NCI-H345 (cell line): ENCODE measurements at places on chromosomes 2 and 18.

DNA sequence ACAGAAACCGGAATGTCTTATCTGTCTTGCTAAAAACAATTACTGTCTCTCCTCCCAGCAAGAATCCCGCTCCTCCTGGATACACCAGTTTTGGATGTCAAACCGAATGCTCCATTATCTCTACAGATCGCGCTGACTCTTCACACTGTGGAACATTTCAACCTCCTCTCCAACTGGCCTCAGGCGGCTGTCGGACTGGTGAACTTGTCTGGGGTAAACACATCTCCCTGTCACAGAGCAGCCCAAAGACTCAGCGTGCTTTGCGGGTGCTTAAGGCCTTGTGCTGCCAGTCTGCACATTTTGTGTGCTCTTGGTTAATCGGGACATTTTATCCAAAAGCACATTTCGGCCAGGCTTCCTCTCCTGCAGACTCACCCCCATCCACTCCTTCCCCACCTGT lies 173.1 kb downstream of the ICOS start:
- DNase-seq = no peak

DNA sequence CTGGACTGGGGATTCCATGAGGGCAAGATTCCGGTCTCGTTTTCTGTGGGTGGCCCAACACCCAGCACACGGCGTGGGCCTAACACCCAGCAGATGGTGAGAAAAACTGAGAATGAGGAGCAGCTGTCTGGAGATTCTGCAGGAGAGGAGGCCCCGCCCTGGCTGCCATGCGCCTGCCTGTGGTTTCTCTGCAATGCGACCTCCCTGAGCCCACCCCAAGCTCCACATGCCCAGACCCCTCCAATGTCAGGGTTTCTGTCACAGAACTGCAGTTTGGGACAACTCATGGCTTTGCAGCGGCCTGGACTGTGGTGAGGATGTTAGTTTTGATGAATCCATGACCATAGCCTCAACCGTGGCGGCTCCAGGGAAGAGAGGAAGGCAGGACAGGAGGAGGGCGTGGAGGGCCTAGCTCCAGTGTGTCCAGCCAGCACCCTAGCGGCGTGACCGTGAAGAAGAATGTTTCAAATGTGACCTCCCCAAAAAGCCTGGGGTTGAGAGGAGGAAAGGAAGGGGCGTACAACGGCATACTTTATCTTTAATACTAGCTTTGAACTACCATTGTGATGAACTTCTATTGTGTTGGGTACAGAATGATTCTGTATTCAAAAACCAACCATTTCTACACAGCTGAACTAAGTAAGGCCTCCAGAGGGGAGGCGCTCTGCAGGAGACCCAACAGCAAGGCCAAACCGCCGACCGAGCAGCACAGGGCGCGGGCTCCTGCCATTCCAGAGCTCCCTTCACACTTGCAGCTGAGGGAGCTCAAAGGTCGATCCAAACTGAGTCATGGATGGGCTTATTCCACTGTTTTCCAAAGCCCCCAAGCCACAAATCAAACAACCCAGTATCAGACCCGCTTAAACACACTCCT lies 3.4 kb downstream of the PXDN start:
- DNase-seq = no peak

- DNase-seq = no peak
Measured at GRCh38 chr18:23231340-23232021, 96.2 kb downstream of the CABLES1 start.

DNA sequence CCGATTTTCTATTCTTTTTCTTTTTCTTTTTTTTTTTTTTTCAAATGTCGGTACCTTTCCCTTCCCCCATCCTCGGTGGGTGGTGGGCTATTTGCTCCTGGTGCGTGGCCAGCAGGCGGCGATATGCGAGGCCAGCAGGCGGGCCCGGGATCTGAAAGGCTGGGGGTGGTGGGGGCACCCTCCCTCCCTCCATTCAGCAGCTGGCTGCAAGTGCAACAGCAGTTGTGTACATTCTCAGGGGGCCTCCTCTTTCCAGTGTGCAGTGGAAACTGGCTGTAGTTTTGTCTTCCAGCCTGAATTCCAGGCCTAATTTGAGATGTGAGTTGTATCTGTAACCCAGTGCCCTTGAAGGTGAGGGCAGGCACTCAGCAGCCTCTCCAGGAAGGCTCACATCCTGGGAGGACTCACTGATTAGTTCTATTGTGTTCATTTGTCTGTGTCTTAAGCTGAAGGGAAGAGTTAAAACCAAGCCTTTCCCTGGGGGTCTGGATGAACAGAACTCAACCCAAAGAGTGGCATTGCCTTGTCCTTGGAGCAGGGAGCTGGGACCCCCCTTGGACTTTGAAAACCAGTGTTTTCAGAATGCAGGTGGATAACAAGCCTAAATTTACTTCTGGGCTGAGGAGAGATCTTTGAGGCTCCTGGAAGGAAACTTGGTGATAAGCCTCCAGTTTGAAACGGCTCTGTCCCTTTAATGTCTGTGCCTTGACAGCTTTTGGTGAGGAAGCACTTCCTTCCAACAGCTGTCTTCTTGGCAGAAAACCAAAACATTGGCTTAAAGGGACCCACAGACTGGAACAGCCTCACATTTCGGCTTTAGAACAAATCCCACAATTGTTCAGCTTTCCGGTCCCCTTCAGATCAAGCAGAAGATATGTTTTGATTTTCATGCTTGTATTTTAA lies 3.3 kb downstream of the MYCN start:
- peak; percentile 46 for DNase-seq

DNA sequence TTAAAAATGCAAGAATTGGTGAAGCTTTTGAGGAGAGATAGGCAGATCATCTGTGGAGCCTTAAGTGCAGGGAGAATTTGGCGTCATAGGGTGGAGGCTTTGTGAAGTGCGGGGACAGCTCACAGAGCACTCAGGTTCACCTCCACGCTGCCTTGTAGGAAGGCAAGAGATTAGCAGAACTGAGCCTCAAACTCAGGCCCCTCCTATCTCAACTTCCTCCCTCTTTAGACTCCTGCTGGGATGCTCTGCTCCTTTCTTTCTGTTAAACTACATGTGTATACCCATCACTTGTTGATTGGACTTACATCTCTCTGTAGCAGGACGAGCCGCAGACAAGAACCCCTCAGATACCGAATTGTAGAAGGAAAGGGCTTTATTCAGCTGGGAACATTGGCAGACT lies 422.2 kb downstream of the SETBP1 start:
- no peak for DNase-seq

GRCh38 chr2:47799031-47799609 lies 16.2 kb downstream of the MSH6 start:
- DNase-seq = no peak

DNA sequence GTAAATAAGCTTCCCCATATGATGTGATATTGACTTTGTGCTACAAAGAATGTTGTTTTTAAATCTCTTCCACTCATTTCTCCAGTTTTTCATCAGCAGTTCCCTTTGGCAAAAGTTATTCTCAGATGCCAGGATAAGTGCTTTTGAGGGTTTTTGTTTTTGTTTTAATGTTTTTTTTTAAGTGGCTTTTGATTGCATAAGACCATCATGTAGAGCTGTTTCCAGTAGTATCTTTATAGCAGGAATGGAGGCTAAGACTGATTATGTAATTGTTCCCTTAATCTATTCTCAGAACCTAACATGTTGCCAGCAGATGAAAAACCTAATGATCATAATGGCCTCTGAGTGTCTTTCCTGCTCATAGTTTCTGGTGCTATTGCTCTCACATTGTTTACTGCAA lies 77.9 kb downstream of the CABLES1 start:
- no peak for DNase-seq

GRCh38 chr2:151983221-151983620 lies 115.6 kb downstream of the CACNB4 start:
- no peak for DNase-seq

- DNase-seq = no peak
Measured at GRCh38 chr2:132936791-132937190, 266.8 kb upstream of the LYPD1 start.

GRCh38 chr2:23351388-23352141 lies 33.4 kb upstream of the KLHL29 start:
- no peak for DNase-seq

GRCh38 chr2:241891988-241892298 lies 22.4 kb downstream of the RTP5 start:
- DNase-seq = peak; percentile 55

GRCh38 chr2:175966839-175967238 lies 35.2 kb downstream of the LNPK start:
- DNase-seq = no peak

GRCh38 chr2:28568533-28568932 lies 72.7 kb downstream of the PLB1 start:
- no peak for DNase-seq

DNA sequence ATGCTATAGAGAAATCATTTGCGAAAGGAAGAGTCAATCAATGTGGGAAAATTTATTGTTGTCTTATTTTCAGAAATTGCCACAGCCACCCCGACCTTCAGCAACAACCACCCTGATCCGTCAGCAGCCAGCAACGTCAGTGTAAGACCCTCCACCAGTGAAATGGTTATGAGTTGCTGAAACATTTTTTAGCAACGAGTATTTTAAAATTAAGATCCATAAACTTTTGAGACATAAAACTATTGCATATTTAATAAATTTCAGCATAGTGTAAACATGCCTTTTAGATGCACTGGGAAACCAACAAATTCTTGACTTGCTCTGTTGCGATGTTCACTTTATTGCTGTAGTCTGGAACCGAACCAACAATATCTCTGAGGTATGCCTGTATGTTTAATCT lies 887.9 kb downstream of the DCDC2C start:
- no peak for DNase-seq
